Progenitor cell of endocrine pancreas (in vitro differentiated cells): ENCODE measurements at places on chromosomes 5 and 9. TPM values are rescaled to one million over a fixed set of nuclear protein-coding genes. Genes with fewer than 3 reads are reported as not detected.

- DNase-seq: no peak
Observed at GRCh38 chr9:3962496-3962895, 337.4 kb downstream of the GLIS3 start.

- DNase-seq: peak; percentile 67
Observed at GRCh38 chr5:175478384-175479124, at the start of gene SFXN1. TSS of gene SFXN1 (plus strand) at chr5:175478560. CDS start at chr5:175492104, 13,544 bp downstream.

The HMHB1 gene
- total RNA-seq: not detected in 2 replicates

- DNase-seq: no peak
Observed at GRCh38 chr9:35726931-35727330, 5.1 kb downstream of the TLN1 start.

DNA sequence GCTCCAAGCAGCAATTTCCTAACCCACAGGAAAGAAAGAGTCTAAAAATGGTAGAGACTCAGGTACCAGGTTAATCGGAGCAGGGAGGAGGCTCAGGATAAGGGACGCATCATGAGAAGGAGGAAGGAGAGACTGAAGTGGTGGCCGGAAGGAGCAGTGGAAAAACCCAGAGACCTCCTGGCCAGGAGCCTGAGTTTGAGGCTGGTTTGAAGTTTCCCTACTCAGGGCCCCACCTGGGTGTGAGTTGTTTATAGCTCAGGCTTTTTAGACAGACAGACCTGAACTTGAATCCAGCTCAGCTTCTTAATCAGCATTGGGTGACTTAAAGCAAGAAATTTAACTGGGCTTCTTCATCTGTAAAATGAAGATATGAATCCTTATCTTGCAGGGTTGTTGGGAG, 11.9 kb upstream of the AQP7 start:
- DNase-seq: no peak

The NIPAL4 gene
- total RNA-seq: not detected in 2 replicates

DNA sequence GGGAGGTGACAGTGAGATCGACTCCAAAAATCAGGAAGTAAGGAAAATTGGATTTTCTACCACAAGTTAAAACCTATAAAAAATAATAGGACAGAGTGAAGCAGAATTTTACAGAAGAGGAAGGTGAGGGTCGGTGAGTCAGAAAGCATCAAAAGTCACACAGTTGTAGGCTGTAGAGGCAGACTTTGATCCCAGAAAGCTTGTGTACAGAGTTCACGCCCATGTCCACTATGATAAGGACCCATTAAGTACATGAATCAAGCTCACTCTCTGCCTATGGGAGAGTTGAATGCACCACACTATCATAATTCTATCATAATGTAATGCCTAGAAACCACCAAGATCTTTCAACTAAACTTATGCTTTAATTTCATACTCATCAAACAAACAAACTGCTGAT, 291.2 kb downstream of the PRELID2 start:
- no peak for DNase-seq

The FREM1 gene
- total RNA-seq: 11.4 and 13.2 TPM in 2 replicates

DNA sequence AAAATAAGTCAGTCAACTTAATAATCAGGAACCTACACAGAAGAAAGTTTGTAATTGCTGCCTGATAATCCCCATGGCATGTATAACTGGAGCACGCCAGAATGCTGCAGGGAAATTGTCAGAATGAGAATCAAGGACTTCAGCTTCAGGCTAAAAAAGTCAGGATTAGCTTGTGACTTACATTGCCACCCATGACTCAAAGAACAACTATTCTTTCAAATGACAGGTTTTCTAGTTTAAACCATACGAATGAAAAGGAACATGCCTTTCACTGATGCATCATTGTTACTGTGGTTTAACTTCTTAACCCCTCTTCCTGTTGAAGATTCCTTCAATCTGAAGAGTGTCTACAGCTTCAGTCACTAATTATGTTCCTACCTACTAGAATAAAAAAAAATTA, 112.4 kb downstream of the ISL1 start:
- no peak for DNase-seq

GRCh38 chr5:135441919-135442318, 5.2 kb downstream of the DCANP1 start:
- DNase-seq: no peak
